Vagina (tissue), 2 donors: ENCODE measurements at places on chromosomes 7 and 10. TPM values are rescaled to one million over a fixed set of nuclear protein-coding genes. Genes with fewer than 3 reads are reported as not detected.

GRCh38 chr10:67224553-67224952 lies 298.7 kb downstream of the LRRTM3 start:
- H3K27ac ChIP-seq, result no peak overlapping the region
- DNase-seq, result no peak
- no peak overlapping the region for H3K4me3 ChIP-seq
- H3K36me3 ChIP-seq, result no peaks in the 10 kb centered on the region

- no peak overlapping the region for H3K27ac ChIP-seq
- no peak overlapping the region for H3K4me3 ChIP-seq
- no peaks in the 10 kb centered on the region for H3K27me3 ChIP-seq
- H3K4me1 ChIP-seq, result no peaks in the 10 kb centered on the region
These were observed 19.7 kb downstream of the RPS24 start for GRCh38 chr10:78053211-78053868.

- H3K36me3 ChIP-seq, result no peaks in the 10 kb centered on the region
- no peaks in the 10 kb centered on the region for H3K27me3 ChIP-seq
- H3K4me3 ChIP-seq, result no peak overlapping the region
- DNase-seq, result no peak
- peaks cover 8% of the 10 kb centered on the region for H3K4me1 ChIP-seq
These were observed 64.9 kb upstream of the GPR22 start for GRCh38 chr7:107404740-107405537.

DNA sequence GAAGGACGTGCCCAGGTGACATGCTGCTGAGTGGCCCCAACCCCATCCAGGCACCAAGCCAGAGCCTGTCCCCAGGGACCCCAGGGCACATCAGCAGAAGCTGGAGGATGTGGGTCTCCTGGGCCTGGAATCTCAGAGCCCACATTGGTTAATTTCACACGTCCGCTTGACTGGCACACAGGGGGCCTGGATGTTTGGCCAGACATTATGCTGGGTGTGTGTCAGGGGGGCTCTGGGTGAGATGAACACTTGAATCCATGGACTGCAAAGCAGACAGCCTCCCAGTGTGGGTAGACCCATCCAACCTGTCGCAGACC lies 79.1 kb upstream of the RET start:
- no peaks in the 10 kb centered on the region for H3K27me3 ChIP-seq
- H3K36me3 ChIP-seq, result no peaks in the 10 kb centered on the region
- no peaks in the 10 kb centered on the region for H3K4me1 ChIP-seq
- H3K27ac ChIP-seq, result no peak overlapping the region

The TMEM225B gene
- 1.2 TPM for total RNA-seq

DNA sequence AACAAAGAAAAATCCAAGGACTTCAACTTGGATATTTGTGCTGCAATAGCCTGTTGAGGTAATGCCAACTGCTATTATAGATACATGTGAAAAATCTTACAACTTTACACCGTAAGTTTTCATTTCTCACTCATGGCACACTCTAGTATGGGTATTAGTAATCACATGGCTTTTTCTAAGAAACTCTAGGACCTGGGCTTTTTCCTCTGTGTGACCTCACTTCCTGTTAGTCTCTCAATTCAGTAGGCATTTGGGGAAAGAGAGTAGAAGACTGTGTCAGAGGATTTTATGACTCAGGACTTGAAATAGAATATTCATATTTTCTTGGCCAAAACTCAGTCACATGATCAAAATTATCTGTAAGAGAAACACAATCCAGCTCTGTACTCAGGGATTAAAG lies 1049.9 kb downstream of the REEP3 start:
- no peaks in the 10 kb centered on the region for H3K27me3 ChIP-seq
- H3K36me3 ChIP-seq, result no peaks in the 10 kb centered on the region
- no peak for DNase-seq
- no peak overlapping the region for H3K27ac ChIP-seq

DNA sequence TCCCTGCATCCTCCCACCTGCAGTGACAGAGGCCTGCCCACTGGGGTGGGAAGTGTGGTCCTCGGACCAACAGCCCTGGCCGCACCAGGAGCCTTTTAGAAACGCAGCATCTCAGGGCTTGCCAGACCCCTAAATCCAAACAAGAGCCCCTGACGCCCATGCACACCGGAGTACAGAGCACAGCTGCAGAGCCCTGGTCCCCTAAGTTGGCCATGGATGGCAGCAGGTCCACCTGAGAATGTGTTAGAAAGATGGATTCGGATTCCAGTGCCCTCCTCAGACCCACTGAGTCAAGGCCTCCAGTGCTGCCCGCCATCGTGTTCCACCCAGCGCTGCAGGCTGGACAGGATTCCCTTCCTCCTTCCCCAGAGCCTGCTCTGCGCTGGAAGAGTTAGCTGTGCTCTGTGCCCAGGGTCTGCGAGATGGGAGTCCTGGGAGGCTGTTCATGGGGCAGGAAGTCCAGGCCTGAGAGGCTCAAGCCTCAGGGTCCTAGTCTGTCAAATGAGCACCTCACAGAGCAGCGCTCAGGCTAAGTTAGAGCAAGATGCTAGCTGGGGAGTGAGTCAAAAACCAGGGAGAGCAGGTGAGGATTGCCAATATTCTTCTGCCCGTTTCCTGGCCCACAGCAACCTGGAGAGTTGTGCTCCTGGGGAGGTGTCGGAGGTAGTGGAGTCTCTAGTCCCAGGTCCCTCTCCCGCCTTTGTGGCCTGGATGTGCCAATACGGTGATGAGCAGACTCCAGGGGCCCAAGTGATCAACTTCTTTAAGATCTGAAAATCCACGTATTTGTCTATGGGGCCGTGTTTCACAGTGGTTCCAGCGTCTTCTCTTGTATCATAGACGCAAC lies 95.9 kb upstream of the GPR26 start:
- no peak for DNase-seq
- H3K27ac ChIP-seq, result no peak overlapping the region
- H3K27me3 ChIP-seq, result no peaks in the 10 kb centered on the region
- H3K4me1 ChIP-seq, result no peaks in the 10 kb centered on the region

DNA sequence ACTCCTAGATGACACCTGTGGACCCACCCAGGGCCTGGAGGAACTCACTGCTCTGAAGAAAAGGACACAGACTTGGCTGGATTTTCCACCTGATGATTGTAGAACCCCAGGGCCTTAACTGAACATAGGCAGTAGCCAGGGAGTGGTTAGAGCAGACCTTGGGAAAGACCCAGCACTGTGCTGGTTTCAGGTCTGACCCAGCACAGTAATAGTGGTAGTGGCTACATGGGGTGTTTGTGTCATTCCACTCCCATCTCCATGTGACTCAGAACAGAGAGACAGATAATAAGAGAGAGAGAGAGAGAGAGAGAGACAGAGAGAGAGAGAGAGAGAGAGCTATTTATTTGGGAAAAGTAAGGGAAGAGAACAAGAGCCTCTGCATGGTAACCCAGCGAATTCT lies 239.1 kb upstream of the MEOX2 start:
- H3K4me3 ChIP-seq, result no peak overlapping the region
- no peaks in the 10 kb centered on the region for H3K4me1 ChIP-seq
- H3K36me3 ChIP-seq, result no peaks in the 10 kb centered on the region
- no peak overlapping the region for H3K27ac ChIP-seq
- DNase-seq, result no peak
- no peaks in the 10 kb centered on the region for H3K27me3 ChIP-seq

DNA sequence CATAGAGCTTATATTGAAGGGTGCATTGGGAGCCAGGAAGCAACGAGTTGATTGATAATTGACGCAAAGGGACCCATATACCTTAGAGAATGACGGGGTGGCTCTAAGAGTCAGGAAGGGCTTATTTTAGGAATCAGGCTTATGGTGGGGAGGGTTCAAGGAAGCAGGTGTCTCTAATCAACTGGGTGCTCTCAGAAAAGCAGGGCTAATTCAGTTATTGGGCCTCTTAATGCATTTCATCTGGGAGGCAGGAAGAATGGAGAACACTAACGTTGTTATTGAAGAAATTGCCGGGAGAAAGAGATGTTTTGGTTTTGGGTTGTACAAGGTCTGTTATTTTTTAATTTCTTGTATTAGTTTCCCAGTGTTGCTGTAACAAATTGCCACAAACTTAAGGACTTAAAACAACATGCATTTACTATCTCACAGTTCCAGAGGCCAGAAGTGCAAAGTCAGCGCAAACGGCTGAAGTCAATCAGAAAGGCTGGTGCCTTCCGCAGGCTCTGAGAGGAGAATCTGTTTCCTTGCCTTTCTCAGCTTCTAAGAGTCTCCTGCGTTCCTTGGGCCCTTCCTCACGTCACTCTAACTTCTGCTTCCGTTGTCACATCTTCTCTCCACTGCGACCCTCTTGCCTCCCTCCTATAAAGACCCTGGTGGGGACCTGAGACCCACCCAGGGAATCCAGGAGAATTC lies 328.4 kb upstream of the C7orf33 start:
- peak overlapping the region; percentile 39 for H3K27ac ChIP-seq
- no peaks in the 10 kb centered on the region for H3K27me3 ChIP-seq
- no peaks in the 10 kb centered on the region for H3K36me3 ChIP-seq
- H3K4me3 ChIP-seq, result no peak overlapping the region
- H3K4me1 ChIP-seq, result peaks cover 5% of the 10 kb centered on the region

GRCh38 chr7:115476671-115477181 lies 553.8 kb downstream of the TFEC start:
- H3K27ac ChIP-seq, result peak overlapping the region; percentile 63
- H3K4me3 ChIP-seq, result peak overlapping the region; percentile 56
- H3K4me1 ChIP-seq, result no peaks in the 10 kb centered on the region

- no peak overlapping the region for H3K4me3 ChIP-seq
- no peak overlapping the region for H3K27ac ChIP-seq
- peak; percentile 84 for DNase-seq
- H3K4me1 ChIP-seq, result peaks cover 9% of the 10 kb centered on the region
- no peaks in the 10 kb centered on the region for H3K27me3 ChIP-seq
These were observed 5.4 kb upstream of the TRPV6 start for GRCh38 chr7:142890874-142891485.

The CPA4 gene
- total RNA-seq, result 8.8 TPM

The SFTPA1 gene
- total RNA-seq, result 2.9 TPM

DNA sequence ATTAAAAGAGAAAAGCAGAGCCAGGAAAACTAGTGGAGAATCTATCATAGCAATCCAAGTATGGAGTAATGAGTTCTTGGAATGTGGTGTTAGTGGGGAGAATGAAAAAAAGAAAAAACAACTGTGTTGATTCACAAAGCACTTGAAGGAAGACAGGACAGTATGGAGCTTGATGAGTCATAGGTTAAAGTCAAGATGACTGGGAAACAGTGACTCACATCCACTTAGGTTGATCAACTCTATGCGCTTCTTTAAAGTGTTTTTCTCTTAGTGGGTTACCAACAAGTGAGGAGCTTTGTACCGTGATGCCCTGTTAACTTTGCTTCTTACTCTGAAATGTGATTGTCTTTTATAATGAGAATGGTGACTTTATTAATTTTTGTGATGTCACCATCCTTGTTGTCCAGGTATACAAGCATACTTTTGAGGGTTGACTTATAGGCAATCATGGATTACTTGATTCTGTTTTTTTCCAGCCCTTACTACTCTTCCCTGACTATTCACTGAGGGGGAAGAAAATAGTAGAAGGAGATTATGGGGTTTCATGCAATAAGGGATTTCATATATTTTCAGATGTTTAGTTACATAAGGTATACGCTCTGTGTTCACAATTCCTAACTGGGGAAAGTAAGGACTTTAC lies 32.1 kb upstream of the MDFIC start:
- no peaks in the 10 kb centered on the region for H3K27me3 ChIP-seq
- DNase-seq, result no peak
- H3K4me1 ChIP-seq, result no peaks in the 10 kb centered on the region
- no peaks in the 10 kb centered on the region for H3K36me3 ChIP-seq

The ATRNL1 gene
- 15.5 TPM for total RNA-seq

- no peak for DNase-seq
- no peak overlapping the region for H3K27ac ChIP-seq
- no peaks in the 10 kb centered on the region for H3K4me1 ChIP-seq
- H3K27me3 ChIP-seq, result no peaks in the 10 kb centered on the region
These were observed 95.3 kb downstream of the HDAC9 start for GRCh38 chr7:18590744-18591340.

DNA sequence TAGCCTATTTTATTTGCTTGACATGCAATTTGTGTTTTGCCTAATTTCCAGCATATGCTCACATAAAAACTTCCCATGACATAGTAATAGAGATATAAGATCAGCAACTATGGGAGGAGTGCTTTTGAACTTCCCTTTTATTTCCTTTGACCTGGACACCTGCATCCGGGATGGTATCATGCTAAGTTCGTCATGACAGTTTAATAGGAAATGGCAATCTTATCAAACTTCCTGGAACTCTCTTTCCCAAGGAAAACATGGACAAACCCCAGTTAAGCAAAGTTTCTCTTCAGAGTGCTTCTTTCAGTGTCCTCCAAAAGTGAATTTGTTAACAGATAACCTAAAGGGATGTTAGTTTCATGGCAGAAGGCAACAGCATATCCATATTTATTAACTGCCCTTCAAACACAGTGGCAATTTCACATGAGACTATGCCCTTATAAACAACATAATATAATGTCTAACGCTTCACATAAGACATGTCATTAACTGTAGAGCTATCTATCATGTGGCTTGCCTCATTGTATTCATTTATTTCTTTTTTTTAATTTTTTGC lies 474.7 kb upstream of the SEMA3A start:
- no peak overlapping the region for H3K27ac ChIP-seq
- H3K4me1 ChIP-seq, result no peaks in the 10 kb centered on the region
- H3K4me3 ChIP-seq, result no peak overlapping the region
- DNase-seq, result no peak

The CALCR gene
- not detected for total RNA-seq

DNA sequence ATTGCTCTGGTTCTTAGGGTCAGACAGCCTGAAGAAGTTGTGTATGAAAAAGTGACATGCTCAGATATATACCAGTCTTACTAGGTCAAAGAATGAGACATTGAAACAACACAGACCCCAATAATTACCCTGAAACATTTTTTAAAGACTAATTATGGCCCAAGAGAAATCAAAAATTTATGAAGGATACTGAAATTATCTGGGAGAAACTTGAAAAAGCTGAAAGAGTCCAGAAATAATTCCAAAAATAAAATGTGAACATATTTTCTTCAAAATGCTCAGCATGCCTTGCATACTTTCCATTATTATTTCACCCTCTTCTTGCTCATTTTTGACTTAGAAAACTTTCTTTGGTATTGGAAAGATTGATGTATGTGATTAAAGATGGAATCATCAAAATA lies 198.9 kb upstream of the CCDC6 start:
- H3K36me3 ChIP-seq, result no peaks in the 10 kb centered on the region
- no peak overlapping the region for H3K27ac ChIP-seq
- no peak overlapping the region for H3K4me3 ChIP-seq
- H3K4me1 ChIP-seq, result no peaks in the 10 kb centered on the region

GRCh38 chr7:24956021-24956420 lies 24.0 kb downstream of the OSBPL3 start:
- DNase-seq, result no peak
- H3K36me3 ChIP-seq, result no peaks in the 10 kb centered on the region
- peaks cover 20% of the 10 kb centered on the region for H3K4me1 ChIP-seq
- H3K27me3 ChIP-seq, result no peaks in the 10 kb centered on the region
- H3K27ac ChIP-seq, result no peak overlapping the region

DNA sequence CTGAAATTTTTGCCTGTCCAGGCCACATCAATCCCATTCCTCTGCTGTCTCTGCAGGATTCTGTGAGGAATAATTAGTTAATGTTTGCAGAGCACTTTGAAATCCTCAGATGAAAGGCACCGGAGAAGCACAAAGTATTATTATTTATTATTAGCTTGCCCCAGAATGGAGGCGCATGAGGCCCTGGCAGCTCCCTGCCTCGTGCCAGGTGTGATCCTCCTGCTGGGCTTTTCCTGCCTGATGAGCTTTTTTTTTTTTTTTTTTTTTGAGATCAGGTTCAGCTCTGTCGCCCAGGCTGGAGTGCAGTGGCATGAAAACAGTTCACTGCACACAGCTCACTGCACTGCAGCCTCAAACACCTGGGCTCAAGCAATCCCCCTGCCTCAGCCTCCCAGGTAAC lies 65.2 kb downstream of the TCF7L2 start:
- DNase-seq, result no peak
- H3K36me3 ChIP-seq, result no peaks in the 10 kb centered on the region
- no peak overlapping the region for H3K4me3 ChIP-seq
- H3K27me3 ChIP-seq, result no peaks in the 10 kb centered on the region
- peaks cover 52% of the 10 kb centered on the region for H3K4me1 ChIP-seq

The EPHA1 gene
- 51.3 TPM for total RNA-seq

The DLX5 gene
- total RNA-seq, result 3.7 TPM

The METTL27 gene
- not detected for total RNA-seq
